ENCODE measurements at places on chromosomes 11 and 22.

DNA sequence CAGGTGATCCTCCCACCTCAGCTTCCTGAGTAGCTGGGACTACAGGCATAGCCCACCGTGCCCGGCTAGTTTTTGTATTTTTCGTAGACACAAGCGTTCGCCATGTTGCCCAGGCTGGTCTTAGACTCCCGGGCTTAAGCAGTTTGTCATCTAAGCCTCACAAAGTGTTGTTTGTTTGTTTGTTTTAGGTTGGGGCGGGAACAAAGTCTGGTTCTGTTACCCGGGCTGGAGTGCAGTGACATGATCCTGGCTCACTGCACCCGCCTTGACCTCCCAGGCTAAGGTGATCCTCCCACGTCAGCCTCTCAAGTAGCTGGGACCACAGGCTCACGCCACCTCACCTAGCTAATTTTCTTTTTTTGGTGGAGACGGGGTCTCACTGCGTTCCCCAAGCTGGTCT, 12.6 kb downstream of the IRF7 start:
- no peak for DNase-seq

DNA sequence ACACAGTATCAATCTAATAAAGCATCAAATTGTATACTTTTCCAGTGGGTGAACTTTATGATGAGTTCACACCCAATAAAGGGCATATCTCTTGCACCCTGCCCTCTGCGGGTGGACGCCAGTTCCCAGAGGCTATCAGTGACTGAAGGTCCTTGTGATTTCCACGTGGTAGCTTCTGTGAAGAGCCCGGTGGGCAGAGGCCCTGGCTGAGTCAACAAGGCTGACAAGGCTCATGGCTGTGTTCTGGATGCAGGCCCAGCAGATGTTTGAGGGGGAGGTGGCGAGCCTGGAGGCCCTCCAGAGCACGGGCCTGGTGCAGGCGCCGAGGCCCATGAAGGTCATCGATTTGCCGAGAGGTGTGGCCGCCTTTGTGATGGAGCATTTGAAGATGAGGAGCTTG, 71.4 kb downstream of the PIWIL3 start:
- DNase-seq, result no peak

- DNase-seq, result no peak
Measured at GRCh38 chr11:57408771-57409170, 18.1 kb downstream of the SLC43A3 start.

- peak; percentile 32 for DNase-seq
Measured at GRCh38 chr11:59754494-59754858, 700 bp upstream of the STX3 start.

DNA sequence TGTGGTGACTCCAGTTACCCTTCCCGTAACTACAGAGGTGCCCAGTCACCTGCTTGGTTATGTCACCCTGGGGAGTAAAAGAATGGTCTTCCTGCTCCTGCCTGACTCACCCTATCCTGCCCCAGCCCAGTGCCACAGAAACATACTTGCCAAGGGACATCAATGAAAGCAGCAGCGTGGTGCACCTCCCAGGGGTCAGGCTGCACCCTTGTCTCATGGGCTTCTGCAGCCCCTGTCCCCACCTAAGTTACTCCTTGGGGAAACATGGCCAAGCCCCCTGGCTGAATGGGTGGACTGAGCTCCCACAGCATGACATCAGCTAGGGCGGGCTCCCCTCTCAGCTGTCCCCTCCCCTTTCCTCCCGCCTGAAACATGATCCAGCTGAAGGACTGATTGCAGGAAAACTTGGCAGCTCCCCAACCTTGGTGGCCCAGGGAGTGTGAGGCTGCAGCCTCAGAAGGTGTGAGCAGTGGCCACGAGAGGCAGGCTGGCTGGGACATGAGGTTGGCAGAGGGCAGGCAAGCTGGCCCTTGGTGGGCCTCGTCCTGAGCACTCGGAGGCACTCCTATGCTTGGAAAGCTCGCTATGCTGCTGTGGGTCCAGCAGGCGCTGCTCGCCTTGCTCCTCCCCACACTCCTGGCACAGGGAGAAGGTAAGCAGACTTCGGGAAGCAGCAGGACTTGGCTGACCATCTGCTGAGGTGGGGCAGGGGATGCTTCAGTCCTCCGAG, at the start of gene HTR3A:
Gene HTR3A (plus strand): TSS at position 368 of the 730 bp plus-strand sequence. CDS start 218 bp downstream, at position 586.
- peak; percentile 86 for DNase-seq

DNA sequence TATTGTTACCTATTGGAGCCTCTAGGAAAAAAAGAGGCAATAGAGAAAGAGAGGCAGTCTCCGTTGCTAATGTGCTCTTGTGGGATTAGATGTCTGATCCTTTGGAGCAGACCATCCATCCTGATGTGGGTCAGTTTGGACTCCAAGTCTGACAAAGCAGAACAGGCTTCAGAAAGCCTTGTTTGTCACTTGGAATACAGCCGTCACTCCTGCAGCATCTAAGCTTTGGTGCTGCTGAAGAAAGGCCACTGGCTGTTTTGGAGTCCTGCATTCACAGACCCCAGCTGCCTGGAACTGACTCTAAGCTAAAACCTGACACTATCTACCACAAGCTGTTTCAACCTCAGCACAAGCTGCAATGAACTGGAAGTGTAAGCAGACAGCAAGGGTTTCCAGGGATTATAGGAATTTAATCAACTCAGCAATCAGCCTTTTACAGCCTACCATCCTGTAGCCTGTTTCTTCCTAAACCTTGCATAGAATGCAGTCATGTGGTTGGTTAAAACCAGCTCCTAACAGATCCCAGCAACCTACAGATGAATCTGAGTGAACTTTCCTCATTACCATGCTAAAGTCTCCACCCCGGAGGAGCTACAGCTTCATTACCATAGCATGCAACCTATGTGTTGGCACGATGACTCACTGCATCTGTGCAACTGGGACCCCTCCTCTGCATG, 3.7 kb upstream of the PLAAT4 start:
- DNase-seq, result no peak

DNA sequence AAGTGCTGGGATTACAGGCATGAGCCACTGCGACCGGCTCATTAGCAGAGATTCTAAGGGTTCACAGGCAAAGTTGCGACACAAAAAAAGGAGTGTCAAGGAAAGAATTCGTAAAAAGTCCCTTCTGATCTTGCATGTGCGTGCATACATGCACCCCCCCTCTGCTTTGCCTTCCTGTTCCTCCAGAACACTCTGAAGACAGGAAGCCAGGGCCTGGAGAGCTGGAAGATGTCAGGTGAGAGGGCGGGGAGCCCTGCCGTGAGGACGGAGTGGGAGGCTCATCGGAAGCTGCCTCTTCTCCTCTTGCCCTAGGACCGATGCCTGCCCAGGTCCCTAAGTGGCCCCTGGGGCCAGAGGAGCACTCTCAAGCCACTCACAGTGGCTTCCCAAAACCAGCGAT, 89.1 kb downstream of the LARGE1 start:
- no peak for DNase-seq

DNA sequence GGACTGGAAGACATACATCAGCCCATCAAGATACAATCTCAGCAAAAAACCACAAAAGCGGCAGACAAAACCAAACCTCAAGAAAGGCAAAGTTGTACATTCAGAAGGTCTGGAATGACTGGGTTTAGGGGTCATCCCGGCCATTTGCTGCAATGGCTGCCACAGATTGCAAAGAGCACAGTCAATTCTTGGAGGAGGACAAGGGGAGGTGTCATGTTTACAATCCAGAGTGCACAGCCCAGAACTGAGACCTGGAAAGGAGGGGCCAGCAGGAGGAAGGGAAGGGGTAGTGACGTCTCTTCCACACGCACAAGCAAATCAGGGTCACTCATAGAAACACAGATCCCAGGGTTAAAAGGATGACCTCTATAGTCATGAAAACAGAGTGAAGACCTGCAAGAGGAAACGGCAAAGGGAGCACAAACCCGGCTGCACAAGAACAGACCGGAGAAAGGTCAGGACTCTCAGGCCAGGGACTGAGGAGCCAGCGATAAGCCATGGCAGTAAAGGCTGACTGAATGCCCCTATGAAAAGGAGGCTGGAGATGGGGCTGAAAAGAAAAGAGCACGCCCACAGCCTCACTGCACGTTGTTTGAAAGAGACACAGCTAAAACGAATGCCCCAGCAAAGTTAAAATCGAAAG, 18.2 kb upstream of the MUC5AC start:
- DNase-seq, result no peak

DNA sequence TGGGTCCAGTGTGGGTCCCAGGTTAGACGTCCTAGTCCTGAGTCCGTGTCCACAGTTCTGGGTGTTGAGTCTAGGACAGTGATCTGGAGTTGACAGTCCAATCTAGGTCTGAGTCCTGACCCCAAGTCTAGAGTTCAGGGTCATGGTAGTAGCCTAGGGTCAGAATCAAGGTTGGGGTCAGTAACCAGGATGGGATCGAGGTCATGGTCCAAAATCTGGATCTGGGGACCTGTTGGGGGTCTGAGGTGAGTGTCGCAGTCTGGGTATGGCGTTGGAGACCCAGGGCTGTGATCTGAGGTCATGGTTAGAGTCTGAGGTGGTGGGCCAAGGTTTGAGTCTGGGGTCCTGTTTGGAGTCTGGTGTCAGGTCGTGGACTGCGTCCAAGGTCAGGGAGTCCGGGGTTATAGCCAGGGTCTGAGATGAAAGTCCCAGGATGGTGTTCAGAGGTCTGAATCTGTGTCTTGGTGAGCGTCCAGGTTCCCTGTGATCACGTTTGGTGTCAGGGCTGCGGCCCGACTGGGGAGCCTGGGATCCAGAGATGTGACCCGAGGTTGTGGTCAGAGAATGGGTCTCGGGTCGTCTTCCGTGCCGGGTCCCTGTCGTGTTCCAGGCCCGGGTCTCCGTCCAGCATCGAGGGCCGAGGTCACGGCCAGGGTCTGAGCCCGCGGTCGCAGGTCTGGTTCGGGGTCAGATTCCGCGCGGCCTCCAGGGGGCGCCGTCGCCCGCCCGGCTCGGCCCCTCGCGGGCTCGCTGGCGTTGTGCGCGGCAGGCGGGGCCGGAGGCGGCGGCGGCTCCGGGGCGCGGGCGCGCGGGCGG, 432 bp upstream of the GRK2 start:
- DNase-seq, result peak; percentile 78

DNA sequence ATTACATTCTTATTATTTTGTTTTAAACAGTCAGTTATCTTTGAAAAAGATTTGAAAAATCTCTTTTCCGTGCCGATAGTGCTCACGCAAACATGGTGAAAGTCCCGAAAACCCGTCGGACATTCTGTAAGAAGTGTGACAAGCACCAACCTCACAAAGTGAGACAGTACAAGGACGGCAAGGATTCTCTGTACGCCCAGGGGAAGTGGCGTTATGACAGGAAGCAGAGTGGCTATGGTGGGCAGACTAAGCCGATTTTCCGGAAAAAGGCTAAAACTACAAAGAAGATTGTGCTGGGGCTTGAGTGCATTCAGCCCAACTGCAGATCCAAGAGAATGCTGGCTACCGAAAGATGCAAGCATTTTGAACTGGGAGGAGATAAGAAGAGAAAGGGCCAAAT, 28.7 kb upstream of the CTSD start:
- DNase-seq, result no peak

DNA sequence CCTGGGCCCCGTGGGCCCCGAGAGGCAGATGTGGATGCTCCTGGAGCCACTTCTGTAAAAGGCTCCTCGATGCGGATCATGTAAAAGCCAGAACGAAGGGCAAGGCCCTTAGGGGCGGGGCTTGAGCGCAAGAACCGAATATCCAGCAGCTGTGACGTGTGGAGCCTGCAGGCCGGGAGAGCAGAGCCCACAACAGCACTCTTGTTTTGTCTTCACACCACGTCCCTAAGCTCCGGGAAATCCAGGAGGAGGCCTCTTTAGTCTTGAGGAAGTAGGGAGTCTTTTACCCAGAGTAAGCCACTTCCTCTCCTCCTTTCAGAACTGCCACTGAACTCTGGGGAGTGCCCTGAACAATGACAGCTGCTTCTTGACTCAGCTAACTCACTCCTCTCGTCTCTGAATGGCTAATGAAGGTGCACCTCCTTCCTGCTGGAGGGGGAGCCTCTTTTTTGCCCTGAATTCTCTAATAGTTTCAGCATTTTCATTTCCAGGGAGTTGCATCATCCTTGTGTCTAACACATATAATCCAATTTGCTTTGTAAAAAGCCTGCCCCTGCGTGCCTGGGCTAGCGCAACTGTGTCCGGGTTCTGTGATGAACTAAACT, 12.5 kb downstream of the L3MBTL2 start:
- no peak for DNase-seq

DNA sequence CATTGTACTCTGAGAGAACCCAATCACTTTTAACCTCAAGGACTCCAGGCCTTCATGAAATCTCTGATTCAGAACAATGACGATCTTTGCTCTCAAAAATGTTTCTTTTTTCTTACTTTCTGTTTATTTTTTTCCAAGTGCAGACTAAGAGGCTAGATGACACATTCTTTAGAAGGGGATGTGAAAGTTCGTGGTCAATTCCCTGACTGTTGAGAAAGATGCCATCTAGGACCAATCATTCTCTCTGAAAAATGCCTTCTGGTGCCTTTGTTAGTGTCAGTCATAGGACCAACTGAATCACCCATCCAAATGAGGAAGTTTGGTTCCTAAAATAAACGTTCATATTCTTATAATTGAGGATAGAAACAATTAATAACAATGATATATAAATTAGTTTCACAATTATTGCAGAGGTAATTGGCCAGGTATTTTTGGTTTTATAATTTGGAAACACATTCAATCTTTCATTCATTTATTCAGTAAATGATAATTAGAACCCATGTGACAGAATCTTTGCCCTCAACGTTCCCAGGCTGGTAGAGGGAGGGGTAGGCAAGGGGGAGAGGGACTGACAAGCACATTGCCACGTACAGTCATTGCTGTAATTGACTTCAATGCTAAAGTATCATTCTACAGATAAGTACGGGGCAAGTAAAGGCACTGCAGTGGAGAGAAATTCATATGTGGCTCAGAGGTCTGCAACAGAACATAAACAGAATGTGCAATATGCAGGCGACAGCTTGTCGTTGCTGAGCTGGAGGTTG, 333.4 kb upstream of the MPPED2 start:
- DNase-seq, result no peak

DNA sequence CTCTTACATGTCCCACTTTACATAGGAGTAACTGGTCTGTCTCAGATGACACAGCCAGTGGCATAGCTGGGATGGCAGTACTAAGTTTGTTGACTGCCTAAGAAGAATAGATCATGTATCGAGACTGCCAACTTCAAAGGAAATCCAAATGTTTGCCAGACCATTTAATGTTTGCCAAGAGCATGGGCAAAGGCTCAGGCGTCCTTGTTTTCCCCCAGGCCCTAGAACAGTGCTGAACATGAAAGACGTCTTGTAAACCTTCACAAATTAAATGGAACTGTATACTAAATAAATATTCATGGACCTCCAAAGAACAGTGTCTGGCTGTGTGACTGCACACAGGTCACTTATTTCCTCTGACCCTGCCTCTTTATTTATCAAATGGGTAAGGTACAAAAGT, 234.7 kb upstream of the CCDC90B start:
- DNase-seq, result no peak

DNA sequence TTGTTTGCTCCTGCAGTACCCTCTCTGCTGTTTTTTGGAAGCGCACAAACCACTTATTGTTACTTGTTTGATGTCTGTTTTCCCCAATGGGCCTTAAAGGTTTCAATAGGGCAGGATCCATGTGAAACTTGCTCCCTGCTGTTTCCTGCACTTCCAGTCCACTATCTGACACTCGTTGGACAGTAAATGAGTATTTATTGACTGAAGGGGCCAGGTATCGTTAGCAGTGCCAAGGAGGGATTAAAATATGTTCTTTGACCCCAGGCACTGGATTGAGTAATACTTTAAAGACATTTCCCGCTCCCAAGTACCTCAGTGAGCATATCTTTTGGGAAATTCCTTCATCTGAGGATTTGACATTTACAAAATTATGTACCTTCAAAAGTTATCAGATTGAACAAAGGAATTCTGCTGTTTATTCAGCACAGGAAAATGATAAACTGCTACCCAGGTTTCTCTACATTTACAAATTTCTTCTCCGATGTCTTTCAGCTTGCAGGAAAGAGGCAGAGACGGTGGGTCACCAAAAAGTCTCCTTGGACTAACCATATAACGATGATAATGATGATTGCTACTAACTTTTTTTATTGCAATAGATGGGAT, 23.3 kb upstream of the OR9Q2 start:
- no peak for DNase-seq
